ENCODE measurements at places on chromosomes 5 and 9. TPM values are rescaled to one million over a fixed set of nuclear protein-coding genes. Genes with fewer than 3 reads are reported as not detected.

The PCDHGA12 gene
- not detected for total RNA-seq

The COL23A1 gene
- not detected for total RNA-seq

The KCNV2 gene
- total RNA-seq = not detected

The NR2F1-AS1 gene
- total RNA-seq = 4.1 TPM

The COL5A1 gene
- total RNA-seq = 65.4 TPM

The PTPRD gene
- total RNA-seq = 0.30 TPM

The TPD52L3 gene
- not detected for total RNA-seq

The PCDHGA8 gene
- total RNA-seq = 0.06 TPM

The JAK2 gene
- total RNA-seq = 2.8 TPM

The SLC36A2 gene
- total RNA-seq = not detected

The CCDC192 gene
- total RNA-seq = not detected

The SLC34A1 gene
- not detected for total RNA-seq

The SMARCA2 gene
- total RNA-seq = 34.5 TPM

The SQSTM1 gene
- total RNA-seq = 1,350 TPM

The MCC gene
- total RNA-seq = 0.39 TPM

The TMC1 gene
- not detected for total RNA-seq

The EGFLAM gene
- total RNA-seq = not detected

The SIL1 gene
- total RNA-seq = 23.9 TPM

The POLK gene
- 12.5 TPM for total RNA-seq

The SLF1 gene
- total RNA-seq = 8.8 TPM

The ARHGEF39 gene
- total RNA-seq = 19.3 TPM

The PPIP5K2 gene
- 22.0 TPM for total RNA-seq

The IL5 gene
- not detected for total RNA-seq

The GFM2 gene
- 26.0 TPM for total RNA-seq

The C5orf52 gene
- not detected for total RNA-seq

The RNF183 gene
- total RNA-seq = not detected

The DRD1 gene
- 0.48 TPM for total RNA-seq

The INSYN2B gene
- 0.61 TPM for total RNA-seq

The FREM1 gene
- not detected for total RNA-seq

The BRD8 gene
- 55.0 TPM for total RNA-seq

The WNK2 gene
- 6.5 TPM for total RNA-seq

The IFNB1 gene
- total RNA-seq = 0.15 TPM

The MEGF10 gene
- total RNA-seq = not detected

The DBH gene
- not detected for total RNA-seq

The FAM163B gene
- total RNA-seq = not detected

The NNT gene
- 11.4 TPM for total RNA-seq

The NPR3 gene
- 20.8 TPM for total RNA-seq

The PCDHB16 gene
- total RNA-seq = 0.06 TPM

All from A549 treated with CORT108297 at 1 μM for 4 hours (cell line).